ENCODE measurements at places on chromosomes 12 and 14.
A peak's percentile ranks its signal among the peaks of the same experiment; 100 is the strongest.

DNA sequence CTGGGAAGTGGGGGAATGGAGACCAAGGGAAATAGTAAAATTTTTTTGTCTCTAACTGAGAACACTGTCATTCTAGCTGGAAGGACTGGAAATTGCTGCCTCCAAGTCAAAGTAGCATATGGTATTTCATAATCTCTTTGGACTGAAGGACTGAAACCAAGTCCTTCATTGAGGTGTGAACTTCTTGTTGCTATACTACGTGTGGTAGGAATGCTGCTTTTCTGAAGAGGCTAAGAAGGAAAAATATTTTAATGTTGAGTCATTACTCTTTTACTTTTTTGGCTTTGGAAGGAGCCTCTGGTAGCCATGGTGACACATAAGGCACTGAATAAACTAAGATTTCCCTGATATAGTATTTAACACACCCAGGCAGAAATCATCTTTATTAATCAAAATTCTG, 465.4 kb downstream of the NPAS3 start:
- DNase-seq, result no peak

GRCh38 chr12:111396726-111397445, 8.8 kb upstream of the SH2B3 start:
- peak; percentile 75 for DNase-seq

- no peak for DNase-seq
Measured at GRCh38 chr14:103533137-103533998, 4.4 kb downstream of the TRMT61A start.

DNA sequence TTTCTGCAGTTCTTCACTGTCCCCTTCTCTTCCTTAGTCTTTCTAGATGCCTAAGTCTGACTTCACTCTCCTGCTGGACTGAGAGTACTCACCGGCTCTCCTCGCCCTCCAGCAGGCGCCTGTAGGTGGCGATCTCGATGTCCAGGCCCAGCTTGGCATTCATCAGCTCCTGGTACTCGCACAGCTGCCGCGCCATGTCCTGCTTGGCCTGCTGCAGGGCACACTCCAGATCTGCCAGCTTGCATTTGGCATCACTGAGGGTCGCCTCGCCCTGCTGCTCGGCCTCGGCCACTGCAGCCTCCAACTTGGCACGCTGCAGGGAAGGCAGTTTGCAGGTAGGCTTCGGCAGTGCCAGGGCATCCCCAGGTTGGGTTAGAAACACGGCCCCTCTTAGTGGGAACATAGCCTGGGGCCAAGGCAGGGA, 5.2 kb downstream of the KRT84 start:
- DNase-seq, result no peak

DNA sequence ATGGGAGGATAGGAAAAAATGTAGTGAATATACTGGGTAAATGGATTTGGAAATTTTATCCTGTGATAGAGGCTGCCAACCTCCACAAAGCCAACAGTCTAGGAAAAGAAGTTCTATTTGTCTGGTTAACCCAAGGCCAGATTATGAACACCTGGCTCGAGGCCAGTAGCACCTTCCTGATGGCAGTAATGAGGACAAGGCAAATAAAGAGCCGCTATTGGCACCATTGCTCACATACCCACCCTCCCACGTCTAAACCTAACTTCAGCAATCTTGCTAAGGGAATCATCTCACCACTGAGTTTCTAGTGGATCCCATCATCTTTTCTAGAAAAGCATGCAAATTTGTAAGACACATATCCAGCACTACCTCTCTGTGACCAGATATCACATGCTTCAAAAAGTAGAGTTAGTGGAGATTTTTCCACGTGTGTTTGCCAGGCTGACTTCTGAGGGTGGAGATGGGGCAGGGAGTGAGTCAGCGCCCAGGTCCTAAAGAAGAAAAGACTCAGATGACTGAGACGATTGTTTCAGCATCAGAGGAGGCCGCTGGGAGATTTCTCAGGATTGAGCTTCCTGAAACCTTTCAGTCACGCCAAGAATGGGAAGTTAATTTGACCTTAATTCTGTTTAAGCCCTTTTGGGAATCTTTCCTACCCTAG, 362.9 kb downstream of the EMP1 start:
- DNase-seq, result no peak

DNA sequence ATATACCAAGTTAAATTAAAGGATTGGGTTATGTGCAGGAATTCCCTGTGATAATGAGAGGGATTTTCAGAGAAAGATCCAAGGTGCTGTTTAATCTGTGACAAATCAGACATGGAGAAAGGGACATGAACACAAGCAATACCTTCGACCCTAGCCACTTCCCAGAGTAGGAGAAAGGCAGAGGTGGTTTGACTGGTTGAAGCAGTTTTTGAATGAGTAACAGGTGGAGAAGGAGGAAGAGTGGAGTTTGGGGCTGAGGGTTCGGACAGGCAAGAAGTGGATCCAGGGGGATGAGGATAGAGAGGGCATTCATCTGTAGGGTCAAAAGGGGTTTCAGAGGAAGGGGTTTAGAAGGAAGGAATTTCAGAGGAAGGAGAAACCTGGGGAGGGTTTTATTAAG, 27.4 kb upstream of the A2M start:
- DNase-seq, result no peak

- DNase-seq, result no peak
Measured at GRCh38 chr12:131017477-131017991, 63.8 kb downstream of the ADGRD1 start.

- DNase-seq, result no peak
Measured at GRCh38 chr14:66662374-66662773, 154.4 kb downstream of the GPHN start.

- DNase-seq, result no peak
Measured at GRCh38 chr12:4448943-4449850, 3.6 kb upstream of the FGF6 start.
